Activated CD4-positive, alpha-beta T cell treated with anti-CD3 and anti-CD28 coated beads for 4 hours (primary cell): ENCODE measurements at places on chromosomes 16 and 17.

DNA sequence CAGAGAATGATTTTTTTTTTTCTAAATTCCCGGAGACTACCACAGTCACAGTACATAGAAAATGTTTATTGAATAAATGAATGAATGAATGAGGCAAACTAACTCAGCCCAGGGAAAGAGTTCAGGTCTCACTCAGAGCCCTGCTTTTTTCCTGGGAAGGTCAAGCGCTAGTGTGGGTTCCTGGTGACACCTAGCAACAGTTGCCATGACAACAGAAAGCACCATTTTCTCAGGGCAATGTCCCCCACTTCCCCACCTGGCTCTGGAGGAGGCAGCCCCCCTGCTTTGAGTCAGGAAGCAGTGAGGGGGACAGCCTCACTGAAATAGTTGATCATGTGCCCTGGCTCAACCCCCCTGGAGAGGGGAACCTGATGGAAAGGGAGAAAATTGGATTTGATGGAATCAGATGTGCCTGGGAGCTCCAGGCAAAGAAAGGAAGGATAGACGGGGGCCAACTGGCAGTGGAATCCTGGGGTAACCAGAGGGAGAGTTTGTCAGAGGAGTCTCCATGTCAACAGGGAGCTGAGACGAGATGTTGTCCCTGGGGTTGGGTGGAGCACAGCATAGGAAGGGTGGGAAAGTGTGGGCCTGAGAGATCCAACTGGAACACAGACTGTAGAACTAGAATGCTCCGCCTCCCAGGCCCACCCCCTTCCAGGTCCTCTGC is 242.2 kb upstream of the CCL2 start:
- DNase-seq, result no peak

DNA sequence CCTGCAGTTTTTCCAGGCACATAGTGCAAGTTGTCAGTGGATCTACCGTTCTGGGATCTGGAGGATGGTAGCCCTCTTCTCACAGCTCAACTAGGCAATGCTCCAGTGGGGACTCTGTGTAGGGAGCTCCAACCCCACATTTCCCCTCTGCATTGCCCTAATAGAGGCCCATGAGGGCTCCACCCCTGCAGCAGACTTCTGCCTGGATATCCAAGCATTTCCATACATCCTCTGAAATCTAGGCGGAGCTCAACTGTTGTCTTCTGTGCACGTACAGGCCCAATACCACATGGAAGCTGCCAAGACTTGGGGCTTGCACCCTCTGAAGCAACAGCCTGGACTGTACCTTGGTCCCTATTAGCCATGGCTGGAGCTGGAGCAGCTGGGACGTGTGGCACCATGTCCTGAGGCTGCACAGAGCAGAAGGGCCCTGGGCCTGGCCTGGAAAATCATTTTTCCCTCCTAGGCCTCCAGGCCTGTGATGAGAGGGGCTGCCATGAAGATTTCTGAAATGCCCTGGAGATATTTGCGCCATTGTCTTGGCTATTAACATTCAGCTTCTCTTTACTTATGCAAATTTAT is 10.9 kb upstream of the MILR1 start:
- no peak for DNase-seq

DNA sequence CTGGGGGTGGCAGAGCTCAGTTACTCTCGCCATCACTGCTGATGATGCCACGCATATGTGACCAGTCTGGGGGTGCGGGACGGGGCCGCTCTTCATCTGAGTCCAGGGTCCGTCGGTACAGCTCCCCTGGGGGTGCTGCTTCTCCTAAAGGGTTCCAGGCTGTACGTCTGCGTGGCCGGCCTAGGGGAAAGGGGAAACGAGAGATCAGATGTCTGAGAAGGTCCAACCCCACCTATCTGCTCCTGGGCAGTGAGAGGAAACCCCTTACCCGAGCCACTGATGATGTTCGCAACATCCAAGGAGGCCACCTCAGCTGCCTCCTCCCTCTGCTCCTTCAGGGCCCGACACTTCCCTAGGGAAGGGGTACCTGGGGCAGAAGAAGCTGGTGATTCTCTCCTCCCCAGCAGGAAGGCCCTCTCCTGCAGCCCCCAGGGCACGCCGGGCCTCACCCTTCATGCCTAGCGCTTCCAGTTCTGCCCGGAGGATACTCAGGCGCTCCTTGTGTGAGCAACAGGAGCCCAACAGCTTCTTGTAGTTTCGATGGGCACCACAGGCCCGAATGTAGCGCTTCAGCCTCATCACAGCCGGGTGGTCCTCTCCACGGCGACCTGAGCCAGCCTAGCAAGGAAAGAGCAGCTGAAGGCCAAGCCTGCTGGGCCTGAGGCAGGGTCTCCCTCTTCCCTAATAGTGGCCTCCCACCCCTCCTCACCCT is 2.1 kb downstream of the HIRIP3 start:
- DNase-seq, result no peak

DNA sequence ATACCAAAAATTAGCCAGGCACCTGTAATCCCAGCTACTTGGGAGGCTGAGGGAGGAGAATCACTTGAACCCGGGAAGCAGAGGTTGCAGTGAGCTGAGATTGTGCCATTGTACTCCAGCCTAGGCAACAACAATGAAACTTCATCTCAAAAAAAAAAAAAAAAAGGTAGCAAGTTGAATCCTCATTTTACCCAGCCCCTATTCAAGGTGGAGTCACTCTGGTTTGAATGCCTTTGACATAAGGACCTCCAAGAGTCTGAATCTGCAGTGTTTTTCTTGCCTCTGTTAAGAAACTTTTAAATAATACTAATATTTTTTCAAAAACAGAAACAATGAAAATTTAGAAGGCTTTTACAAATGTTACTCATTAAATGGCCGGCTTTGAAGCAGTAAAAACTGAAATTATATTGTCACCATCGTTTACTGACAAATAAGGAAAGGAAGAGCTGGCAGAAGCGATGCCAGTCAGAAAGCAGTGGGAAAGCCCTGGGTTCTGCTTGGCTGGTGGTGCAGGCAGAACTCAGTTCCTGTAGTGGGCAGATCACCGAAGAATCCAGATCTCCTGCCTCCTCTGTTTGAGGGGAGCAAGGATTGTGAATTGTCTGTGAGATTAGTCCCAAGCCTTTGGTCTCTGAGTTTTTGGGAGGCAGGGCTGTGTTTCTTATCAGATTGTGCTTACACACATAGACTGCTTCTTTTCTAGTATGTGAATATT is 99.7 kb upstream of the HAS3 start:
- no peak for DNase-seq

DNA sequence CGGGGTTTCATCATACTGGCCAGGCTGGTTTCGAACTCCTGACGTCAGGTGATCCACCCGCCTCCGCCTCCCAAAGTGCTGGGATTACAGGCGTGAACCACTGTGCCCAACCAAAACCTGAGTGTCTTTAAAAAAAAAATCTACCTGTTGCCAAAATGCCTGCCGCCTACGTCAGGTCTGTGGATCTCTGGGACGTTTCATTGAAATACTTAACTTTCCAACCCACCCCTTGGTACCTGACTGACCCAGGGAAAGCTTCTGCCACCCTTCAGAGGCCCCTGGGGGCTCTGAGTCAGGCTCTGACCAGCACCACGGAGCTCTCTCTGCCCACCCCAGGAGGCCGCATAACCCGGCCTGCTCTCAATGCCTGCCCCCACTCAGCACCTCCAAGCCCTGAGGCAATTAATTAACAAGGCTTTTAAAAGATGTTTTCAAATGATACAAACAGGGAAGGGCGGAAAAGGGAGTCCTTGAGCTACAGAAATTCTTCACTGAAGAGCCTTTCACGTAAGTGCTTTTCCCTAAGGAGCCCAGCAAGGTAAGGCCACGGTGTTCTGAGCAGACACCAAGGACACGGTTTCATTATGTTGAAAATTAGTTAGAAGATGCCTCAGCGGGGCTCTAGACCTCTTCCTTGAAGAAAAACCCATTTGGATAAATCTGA is 29.3 kb upstream of the GSG1L start:
- no peak for DNase-seq

GRCh38 chr16:2244301-2244700 is 7.1 kb downstream of the ECI1 start:
- DNase-seq, result no peak

DNA sequence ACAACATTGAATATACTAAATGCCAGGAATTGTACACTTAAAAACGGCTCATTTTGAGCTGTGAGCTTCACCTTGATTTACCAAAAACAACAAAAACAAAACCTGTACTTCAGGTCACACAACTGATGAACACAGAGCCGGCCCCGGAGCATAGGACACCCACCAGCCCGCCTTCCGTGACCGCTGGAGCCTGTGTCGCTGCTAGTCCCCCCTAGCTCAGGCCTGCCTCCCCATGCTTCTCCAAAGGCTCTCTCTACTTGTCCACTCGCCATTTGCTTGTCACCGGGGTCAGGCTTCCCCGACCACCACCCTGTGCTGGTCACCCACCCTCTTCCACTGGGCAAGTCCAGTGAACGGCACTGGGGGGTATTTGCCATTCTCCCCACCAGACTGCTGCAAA is 113.8 kb upstream of the TNRC6C start:
- DNase-seq, result no peak

- no peak for DNase-seq
These were observed 104.7 kb downstream of the LITAF start for GRCh38 chr16:11481987-11482386.

DNA sequence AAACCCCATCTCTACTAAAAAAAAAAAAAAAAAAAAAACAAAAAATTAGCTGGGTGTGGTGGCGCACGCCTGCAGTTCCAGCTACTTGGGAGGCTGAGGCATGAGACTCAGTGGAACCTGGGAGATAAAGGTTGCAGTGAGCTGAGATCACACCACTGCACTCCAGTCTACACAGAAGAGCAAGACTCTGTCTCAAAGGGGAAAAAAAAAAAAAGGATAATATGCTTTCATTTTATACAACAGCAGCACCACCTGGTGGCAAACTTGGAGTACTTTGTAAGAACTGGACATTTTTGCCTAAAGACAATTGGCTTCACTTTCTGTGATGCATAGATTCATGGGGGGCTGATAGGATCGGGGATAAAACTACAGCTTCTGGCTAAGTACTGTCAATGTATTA is 8.5 kb downstream of the CHTF8 start:
- peak; percentile 69 for DNase-seq

DNA sequence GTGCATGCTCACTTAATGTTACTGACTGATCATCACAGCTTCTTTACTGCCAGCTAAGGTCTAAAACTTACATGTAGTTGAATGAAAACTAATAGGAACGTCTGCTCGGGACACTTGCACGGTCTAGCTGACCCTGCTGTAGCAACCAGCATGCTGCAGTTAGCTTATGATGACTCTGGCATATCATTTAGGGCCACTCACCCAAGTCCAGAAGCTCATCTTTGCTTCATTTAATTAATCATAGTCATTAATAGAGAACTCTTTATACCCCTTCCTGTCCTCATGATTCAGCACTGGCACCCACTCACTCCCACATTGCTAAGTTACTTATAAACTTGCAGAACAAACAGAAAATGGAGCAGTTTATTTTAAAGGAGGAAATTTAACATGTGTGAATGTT is 136.3 kb downstream of the NLK start:
- no peak for DNase-seq

DNA sequence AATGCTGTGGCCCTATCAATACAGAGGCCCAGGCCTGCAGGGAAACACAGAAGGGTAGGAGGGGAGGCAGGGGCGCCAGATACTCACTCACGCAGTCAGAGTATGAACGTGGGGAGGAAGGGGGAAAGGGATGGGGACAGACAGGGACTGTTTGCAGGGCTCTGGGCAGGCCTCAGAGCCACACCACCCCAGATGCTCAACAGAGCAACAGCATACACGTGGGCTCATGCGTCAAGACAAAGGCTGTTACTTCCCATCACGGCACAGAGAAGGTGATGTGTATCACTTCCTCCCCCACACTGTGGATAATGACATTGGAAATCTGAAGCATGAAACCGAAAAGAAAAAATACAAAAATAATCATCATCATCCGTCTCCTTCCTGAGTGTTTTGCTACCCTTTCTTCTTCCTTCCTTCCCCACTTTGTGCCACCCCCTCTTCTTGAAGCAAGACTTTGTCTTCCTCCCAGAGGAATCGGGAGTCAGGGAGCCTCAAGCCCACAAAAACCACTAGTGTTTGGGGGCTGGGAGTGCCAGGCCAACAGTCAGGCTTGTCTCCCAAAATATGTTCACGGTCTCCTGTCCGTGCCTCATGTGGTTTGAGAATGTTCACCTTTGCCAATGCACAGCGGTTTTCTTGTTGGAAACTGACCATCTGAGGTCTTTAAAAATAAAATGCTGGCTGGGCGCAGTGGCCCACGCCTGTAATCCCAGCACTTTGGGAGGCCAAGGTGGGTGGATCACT is 20.1 kb downstream of the SLC39A11 start:
- no peak for DNase-seq

DNA sequence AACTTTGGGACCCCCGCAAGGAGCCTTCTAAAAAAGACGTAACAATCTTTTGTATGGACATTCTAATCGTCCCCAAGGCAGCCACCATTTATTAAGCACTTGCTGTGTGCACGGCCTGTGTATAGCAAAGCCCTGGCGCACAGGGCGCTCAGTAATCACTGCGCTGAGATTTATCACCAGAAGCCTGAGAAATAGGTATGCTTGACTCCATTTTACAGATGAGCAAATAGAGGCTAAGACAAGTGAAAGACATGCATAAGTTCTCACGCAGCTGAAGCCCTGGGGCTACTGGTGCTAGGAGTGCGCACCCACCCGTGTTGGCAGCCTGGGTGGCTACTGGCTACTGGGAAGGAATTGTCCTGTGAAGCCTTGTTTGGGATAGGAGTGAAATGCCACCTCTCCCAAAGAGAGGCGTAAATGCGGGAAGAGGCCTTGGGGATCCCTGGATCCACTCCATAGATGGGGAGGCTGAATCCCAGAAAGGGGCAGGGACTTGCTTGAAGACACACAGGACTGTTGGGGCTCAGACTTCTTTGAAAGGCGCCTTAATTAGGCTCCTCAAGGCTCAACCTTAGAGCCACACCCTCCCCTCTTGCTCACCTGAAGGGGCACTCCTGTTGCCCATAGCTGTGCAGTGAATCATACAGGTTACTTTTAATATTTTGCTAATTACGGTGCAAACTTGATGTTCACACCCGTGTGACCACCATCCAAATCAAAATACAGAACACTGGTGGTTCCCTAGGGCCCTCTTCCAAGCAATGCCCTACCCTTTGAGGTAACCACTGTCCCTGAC is 634 bp upstream of the NATD1 start:
- DNase-seq, result no peak

GRCh38 chr17:40073454-40074174 is 10.8 kb downstream of the THRA start:
- DNase-seq, result no peak

- no peak for DNase-seq
These were observed 20.2 kb downstream of the ABR start for GRCh38 chr17:1159431-1160180.

DNA sequence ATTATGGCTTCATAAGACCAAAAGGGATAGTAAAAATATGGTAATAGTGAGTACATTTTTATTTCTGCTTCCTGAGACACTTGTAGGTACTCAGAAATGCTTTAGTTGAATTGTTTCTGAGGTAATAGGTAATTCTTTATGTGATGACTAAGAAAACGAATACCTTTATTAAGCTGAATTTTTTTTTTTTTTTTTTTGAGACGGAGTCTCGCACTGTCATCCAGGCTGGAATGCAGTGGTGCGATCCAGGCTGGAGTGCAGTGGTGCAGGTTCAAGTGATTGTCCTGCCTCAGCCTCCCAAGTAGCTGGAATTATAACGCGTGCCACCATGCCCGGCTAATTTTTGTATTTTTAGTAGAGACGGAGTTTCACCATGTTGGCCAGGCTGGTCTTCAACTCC is 1.9 kb downstream of the RAD51C start:
- no peak for DNase-seq
